ENCODE measurements at places on chromosomes 1 and 21. TPM values are rescaled to one million over a fixed set of nuclear protein-coding genes. Genes with fewer than 3 reads are reported as not detected.

- no peak overlapping the region for H3K27ac ChIP-seq
- no peak for DNase-seq
- no peaks in the 10 kb centered on the region for H3K27me3 ChIP-seq
- H3K4me1 ChIP-seq, result no peaks in the 10 kb centered on the region
- H3K4me3 ChIP-seq, result no peak overlapping the region
These were observed 146.7 kb downstream of the CSMD2 start for GRCh38 chr1:34018285-34018684.

DNA sequence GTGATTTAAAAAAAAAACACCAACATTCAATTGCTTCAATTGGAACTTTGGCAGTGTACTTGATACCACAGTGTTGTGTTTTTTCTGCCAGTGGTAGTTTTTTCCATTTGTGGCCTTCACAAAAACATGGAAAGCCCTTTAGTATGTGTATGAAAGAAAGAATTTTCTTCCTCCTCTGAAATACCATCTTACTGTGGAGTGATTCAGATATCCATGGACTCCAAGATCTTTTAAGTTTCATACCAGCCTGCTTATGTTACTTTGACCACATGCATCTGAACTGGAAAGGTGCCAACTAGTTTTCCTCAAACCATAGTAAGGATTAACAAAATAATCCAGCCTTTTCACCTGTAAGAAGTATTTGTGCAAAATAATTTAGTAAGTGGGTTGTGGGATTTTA lies 3.4 kb downstream of the PPP2R5A start:
- peaks cover 50% of the 10 kb centered on the region for H3K4me1 ChIP-seq
- DNase-seq, result peak; percentile 67
- H3K4me3 ChIP-seq, result peak overlapping the region; percentile 11
- no peaks in the 10 kb centered on the region for H3K36me3 ChIP-seq

GRCh38 chr21:45824546-45825215 lies 156.9 kb upstream of the COL6A1 start:
- H3K36me3 ChIP-seq, result no peaks in the 10 kb centered on the region
- H3K27me3 ChIP-seq, result no peaks in the 10 kb centered on the region
- no peak overlapping the region for H3K4me3 ChIP-seq
- no peak for DNase-seq
- H3K4me1 ChIP-seq, result peaks cover 11% of the 10 kb centered on the region

DNA sequence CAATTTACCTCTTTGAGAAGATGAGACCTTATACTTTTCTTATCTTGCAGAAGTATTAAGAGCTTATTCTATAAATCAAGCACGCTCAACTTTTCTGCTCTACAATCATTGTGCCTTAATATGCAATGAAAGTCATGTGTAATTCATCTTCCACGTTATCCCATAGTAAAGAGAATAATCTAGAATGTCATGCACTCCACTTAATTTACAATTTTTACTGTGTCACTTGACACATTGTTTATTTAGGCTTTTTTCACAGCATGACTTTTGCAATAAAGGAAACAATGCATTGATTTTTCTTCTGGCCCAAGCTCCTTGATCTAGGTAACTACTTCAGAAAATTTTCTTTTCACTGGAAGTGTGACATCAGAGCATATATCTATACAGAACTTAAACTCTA lies 290.9 kb downstream of the HHIPL2 start:
- peaks cover 37% of the 10 kb centered on the region for H3K27me3 ChIP-seq
- no peaks in the 10 kb centered on the region for H3K36me3 ChIP-seq
- no peak for DNase-seq
- H3K4me1 ChIP-seq, result no peaks in the 10 kb centered on the region
- no peak overlapping the region for H3K4me3 ChIP-seq

GRCh38 chr1:16009030-16009460 lies 5.0 kb downstream of the SRARP start:
- no peaks in the 10 kb centered on the region for H3K36me3 ChIP-seq
- DNase-seq, result peak; percentile 83
- H3K4me1 ChIP-seq, result peaks cover 12% of the 10 kb centered on the region
- no peaks in the 10 kb centered on the region for H3K27me3 ChIP-seq
- H3K4me3 ChIP-seq, result no peak overlapping the region

GRCh38 chr1:53562291-53562980 lies 103.2 kb downstream of the DMRTB1 start:
- H3K27me3 ChIP-seq, result no peaks in the 10 kb centered on the region
- no peak overlapping the region for H3K27ac ChIP-seq
- DNase-seq, result no peak
- no peaks in the 10 kb centered on the region for H3K36me3 ChIP-seq
- no peak overlapping the region for H3K4me3 ChIP-seq

DNA sequence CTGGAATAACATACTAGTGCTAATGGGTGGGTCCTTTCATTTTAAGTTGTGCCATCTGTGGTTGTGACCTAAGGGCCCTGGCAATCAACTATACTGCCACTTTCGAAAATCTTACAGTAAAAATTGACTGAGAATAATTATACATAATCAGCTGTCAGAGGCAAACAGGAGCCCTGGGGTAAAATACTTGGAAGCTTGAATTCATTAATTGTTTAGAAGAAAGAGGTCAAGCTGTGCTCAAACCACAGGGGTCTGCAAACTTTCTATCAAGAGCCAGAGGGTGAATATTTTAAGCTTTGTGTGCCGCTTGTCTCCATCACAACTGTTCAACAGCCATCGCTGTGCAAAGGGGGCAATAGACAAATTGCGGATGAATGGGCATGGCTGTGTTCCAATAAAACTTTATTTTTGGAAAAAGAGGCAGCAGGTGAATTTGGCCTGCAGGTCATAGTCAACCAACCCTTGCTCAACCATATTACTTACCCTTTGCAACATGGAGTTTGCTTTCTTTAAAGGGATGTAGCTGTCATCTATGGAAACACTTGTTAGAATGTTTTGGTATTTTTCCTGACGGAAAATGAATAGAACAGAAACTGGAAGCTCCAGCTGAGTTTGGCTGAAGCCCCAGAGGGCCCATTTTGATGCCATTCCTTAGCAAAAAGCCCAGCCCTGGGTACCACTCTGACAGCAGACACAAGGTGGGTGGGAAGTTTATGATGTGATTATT lies 35.7 kb upstream of the USP1 start:
- no peaks in the 10 kb centered on the region for H3K27me3 ChIP-seq
- H3K4me1 ChIP-seq, result no peaks in the 10 kb centered on the region
- H3K4me3 ChIP-seq, result no peak overlapping the region

CHAF1B gene
- 19.0 TPM for total RNA-seq

DNA sequence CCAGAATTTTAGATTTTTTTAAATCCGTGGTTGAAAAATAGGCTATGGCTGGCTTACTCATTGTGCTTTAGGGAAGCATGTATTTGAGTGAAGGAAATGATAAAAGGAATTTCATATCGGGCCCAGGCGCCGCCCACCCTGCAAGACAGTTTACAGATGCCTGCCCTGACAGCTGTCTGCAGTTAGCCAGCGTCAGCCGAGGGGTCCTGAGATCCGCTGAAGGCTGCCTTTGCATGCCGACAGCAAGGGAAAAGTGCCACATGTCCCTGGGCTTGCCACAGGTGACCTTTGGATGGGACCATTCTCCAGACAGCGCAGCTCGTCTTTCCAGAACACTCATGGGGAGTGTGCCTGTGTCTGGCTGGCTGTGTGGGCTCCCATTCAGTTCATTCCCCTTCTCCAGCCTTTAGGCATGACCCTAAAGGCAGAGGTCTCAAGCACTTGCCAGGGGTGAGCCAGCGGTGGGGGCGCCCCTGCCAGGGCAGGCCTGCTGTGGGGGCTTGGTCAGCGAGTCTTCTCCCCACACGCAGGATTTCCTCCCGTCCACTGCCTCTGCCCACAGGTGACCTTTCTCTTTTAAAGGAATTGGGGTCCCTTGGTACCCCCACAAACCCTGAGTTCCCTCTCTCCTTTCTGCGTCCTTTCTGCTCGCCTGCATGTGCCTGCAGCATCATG lies 46.1 kb upstream of the TRAPPC10 start:
- H3K4me1 ChIP-seq, result no peaks in the 10 kb centered on the region
- H3K27me3 ChIP-seq, result no peaks in the 10 kb centered on the region
- no peak overlapping the region for H3K4me3 ChIP-seq
- no peak for DNase-seq
